ENCODE measurements at places on chromosomes 1 and 21.

DNA sequence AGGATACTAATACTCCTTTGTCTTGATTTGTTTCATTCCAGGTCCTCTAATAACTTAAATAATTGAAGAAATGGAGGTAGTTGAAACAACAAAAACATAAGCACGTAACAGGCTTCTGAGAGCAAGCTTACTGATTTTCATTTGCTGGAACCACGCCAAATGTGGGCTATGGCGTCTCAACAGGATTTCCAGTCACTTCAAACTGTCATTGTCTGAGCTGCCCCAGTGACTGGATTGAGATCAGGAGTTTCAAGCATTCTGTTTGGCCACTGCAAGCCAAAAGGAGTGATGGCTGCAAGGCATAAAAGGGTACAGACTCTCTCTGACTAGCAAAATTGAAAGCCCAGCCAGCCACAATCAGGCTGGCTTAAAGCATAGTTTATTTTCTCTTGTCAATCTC lies 289.9 kb downstream of the DPYD start:
- no peak for DNase-seq

DNA sequence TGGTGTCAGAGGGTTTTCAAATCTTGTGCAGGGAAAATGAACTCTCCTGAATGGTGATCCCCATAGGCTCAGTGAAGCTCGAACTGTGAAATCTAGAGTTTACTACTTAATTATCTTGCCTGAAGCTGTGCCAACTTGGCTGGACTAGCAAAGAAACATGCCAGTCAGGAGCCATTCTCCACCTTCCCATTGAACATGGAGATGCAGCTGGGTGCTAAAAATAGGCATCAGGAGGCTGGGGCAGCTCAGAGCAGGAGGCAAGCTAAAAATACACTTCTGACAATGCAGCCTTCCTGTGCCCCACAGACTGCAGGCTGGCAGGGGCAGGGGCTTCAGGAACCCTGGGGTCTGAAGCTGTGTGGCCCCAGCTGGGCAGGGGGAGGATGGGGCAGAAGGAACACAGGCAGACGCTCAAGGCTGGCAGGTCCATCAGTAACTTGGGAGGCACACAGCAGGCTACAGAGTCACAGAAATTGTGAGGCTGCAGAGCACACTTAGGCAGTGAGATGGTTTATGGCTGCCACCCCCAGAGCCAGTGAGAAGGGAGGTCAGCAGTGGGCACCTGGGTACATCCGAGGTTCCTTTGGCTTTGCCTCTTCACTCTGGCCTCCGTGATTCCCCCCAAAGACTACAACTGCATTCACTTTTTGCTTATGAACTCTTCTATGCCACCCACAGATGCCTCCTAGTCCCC lies 155.4 kb upstream of the KCND3 start:
- DNase-seq = no peak

DNA sequence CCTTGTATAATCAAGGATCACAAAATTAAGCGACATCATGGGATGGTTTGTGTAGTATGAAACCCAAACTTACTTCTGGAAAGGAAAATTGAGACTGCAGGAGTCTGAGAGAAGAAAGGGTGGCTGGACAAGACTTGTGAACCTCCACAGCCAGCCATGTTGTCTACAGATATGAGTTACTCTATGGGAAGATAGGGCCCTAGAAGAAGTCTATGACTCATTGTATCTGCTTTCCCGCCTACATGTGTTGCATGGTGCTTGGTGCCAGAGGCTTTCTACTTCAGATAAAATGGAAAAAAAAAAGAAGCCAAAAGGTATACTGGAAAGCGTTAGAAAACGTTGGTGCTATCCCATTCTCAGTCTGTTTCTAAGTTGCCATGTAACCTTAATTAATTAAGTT lies 18.7 kb upstream of the OR6N2 start:
- DNase-seq = no peak

DNA sequence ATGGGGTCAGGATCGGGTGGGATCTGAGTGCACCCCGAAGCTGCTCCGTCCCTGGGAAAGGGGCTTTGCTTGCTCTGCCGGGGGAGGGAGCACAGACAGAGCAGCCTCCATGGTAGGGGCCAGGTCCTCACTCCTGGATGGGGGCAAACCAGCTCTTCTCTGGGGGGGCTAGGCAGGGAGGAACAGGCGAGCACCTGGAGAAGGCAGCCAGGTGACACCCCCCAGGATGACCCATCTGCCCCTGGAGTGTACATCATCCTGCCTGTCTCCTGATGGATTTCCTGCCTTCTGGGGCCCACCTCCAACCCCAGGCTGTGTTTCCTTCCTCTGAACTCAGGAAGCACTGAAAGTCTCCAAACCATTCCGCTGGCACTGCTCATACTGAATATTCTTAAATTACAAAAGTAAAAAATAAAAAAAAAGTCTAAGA lies 248.0 kb downstream of the RHOU start:
- DNase-seq = no peak

- no peak for DNase-seq
Observed at GRCh38 chr1:19113697-19114092, 96.4 kb downstream of the UBR4 start.

- DNase-seq = no peak
Observed at GRCh38 chr1:12148160-12148957, 18.4 kb upstream of the TNFRSF1B start.

DNA sequence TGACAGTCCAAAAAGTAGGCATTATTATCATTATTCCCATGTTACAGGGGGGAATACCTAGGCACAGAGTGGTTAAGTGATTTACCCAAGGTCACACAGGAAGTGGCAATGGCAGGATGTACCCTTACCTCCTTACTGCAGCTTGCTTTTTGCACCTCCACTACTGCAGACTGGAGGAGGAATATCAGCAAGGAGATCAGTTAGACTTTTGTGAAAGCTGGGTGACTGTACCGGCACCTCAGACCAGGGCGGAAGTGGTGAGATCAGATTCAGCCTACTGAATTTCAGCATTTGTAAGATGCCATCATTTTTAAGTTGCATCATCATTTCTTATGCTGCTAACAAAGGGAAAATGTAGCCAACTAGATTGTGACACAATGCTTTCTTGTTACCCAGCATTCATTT lies 4.5 kb downstream of the ADARB1 start:
- DNase-seq = peak; percentile 70

DNA sequence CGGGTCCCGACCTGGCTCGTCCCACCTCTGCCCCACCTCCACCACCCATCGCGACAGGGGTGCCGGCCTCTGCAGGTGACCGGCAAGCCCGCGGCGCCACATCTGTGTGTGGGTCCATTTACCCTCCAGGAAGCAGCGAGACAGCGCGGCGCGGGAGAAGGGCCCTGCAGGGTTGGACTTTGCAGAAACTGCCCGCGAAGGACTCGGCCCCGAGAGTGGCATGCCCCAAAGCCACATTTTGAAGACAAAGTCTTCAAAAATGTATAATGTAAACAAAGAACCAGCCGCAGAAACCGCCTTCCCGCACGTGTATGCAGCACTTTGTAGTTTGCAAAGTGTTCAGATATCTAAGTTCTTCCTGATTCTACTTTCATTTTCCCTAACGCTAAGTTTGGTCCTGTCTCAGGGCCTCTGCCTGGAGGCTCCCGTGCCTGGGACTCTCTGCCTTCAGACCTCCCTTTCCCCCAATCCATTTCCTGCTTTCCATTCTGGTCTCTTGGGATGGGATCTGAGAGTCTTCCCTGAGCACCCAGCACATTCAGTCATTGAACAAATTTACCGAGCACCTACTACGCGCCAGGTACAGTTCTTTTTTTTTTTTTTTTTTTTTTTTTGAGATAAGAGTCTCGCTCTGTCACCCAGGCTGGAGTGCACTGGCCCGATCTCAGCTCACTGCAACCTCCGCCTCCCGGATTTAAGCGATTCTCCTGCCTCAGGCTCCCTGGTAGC lies 524 bp upstream of the TMCO4 start:
- no peak for DNase-seq

DNA sequence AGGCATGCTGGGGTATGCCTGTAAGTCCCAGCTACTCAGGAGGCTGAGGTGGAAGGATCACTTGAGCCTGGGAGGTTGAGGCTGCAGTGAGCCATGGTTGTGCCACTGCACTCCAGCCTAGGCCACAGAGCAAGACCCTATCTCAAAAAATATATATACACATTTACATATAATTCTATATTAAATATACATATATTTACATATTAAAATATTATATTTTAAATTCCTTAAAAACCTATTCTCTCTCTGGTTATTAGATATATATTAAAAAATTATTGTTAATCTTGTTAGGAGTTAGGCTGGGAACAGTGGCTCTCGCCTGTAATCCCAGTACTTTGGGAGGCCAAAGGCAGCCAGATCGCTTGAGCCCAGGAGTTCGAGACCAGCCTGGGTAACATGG lies 22.7 kb downstream of the GLMN start:
- DNase-seq = no peak

DNA sequence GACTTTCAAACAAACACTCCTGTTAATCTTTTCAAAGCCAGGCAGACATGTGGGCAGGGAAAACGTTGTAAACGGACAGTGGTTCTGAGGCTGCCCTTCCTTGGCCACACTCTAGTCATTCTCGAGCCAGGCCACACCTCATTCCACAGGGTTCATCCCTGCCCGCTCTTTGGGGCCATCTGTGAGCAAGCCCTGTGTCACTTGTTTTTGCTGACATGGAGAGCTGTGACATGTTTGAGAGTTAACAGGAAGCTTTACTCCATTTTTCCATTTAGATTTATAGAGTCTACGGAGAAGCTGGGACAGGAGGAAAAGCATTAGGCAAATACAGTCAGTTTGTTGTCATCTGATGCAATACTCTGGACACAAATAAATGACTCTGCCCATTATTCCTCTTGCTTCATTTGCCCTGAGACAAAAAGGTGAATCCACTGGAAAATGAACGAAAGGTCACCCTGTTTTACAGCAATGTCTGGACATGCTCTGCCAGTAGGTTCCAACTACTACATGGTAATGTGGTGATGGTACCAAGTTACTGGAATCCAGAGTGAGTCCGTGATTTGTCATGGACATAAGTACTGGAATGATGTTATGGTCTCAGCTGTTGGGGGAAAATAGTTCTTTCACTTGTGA lies 126.9 kb downstream of the CLIC6 start:
- DNase-seq = no peak

DNA sequence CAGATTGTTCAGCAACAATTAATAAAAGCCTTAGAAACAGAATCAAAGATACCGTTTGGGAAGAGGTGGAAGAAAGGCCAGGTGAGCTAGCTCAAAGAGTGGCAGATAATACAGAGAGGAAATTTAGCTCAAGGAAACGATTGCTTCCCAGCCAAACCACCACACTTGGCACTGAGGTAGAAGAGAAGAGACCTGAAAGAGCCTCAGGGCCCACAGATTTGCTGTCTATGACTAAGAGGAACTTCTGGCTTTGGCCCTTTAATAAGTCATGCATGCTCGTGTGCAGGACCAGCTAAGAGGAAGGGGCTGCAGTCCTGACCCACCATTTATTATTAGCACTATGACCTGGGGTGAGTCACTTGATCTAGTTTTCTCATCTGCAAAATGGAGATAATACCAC lies 72.8 kb upstream of the BCL10 start:
- no peak for DNase-seq

All from effector memory CD4-positive, alpha-beta T cell (primary cell).